ENCODE measurements at places on chromosomes 5 and 9.

DNA sequence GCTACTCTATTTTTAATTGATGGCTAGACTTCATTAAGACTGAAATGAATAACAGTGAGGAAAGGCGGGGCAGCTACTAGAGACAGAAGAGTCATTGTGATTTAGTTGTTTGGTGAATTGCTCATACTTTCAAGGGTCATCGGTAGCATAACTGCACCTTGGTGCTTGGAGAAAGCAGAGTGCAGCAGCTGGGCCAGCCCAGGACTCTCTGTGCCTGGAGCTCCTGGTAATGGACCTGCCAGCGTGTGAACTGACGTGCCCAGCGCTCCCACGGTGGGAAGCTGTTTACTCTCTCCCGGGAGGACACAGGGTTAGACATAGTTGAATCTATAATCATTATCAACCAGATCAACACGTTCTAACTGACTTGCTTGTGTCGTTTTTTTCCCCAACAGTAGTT is 42.9 kb downstream of the LURAP1L start:
- peak; percentile 79 for DNase-seq

DNA sequence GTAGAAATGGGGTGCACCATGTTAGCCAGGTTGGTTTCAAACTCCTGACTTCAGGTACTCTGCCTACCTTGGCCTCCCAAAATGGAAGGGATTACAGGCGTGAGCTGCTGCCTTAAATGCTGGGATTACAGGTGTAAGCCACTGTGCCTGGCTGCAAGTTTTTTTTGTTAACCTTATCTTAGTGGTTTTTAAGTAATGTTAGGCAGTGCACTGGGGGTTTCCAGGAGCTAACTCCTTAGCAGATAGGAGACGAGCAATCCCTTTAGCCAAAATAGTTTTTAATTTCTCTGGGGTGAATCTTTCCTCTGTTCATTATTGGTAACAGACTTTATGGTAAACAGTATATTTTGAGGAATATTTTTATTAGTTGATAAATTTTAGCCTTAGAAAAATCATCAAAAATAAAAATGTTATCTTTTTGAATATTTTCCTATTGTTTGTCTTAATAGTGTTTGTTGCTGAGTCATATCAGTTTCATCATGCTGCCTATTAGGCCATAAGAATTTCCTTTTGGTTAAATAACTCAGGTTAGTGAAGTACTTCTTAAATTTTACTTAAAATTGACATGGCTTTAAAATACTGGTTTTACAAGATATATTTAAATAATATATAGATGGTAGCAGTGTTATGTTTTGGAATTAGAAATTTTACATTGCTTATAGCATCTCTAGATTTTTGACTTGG is 37.9 kb downstream of the LMNB1 start:
- DNase-seq: no peak

DNA sequence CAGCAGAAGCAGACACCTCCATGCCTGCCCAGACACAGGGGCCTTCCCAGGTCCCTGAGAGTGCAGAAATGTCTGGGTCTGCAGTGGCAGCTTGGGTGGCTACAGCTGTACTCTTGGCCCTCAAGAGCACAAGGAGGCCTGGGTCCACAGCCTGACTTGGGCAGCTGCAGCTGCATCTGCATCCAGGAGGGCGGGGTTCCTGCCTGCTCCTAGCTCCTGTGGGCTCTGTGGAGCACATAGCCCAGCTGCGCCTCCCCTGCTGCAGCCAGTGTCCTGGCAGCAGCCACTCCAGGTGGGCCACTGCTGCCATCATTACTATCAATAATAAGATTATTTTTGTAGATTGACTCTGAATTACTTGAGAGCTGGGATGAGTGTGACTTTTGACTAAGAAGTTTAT is 162.0 kb upstream of the PTCH1 start:
- DNase-seq: no peak

- no peak for DNase-seq
Observed at GRCh38 chr5:138565100-138565821, 9.9 kb downstream of the HSPA9 start.

GRCh38 chr9:107249131-107249533 is 33.9 kb upstream of the RAD23B start:
- no peak for DNase-seq

DNA sequence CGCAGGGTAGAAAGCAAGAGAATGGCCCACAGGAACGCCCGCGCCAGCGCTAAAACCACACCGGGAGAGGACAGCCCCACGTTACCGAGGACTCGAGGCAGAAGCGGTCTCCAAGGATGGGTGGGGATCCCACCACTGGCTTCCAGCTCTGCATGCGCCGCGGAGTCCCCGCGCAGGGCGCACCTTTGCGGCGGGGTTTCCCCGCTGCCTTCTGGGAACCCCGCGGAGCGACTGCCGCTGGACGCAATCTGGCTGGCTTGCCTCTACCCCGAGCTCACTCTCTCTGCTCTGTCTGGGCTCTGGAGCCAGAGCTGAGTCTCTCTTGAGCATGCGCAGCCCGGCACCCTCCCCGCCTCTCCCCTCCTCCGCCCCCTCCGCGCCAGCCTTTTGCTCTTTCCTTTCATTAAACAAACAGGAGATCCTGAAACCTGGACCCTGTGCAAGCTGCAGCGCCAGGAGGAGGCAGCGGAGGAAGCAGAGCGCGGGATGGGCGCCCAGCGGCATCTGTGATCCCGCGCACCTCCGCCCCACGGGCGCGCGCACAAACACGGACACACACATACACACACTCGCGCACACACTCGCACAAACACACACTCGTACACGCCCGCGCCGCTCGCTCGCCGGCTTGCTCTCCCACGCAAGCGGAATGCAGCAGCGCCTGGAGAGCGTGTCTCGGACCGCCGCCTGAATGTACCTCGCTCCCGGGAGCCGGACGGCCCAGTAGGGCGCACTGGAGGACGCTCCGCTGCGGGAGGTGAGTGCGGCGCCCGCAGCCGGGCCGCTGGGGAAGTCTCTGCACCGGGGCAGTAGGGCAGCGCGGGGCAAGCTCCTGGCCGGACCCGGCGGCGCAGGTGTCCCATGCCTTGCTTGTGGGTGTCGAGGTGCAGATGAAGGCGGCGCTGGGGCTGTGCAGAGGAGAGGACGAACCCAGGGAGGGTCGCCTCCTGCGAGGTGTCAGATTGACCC is at the start of gene PLPPR1:
Gene PLPPR1, plus strand, starts transcription at position 382 of the 969 bp plus-strand sequence.
- peak; percentile 37 for DNase-seq

DNA sequence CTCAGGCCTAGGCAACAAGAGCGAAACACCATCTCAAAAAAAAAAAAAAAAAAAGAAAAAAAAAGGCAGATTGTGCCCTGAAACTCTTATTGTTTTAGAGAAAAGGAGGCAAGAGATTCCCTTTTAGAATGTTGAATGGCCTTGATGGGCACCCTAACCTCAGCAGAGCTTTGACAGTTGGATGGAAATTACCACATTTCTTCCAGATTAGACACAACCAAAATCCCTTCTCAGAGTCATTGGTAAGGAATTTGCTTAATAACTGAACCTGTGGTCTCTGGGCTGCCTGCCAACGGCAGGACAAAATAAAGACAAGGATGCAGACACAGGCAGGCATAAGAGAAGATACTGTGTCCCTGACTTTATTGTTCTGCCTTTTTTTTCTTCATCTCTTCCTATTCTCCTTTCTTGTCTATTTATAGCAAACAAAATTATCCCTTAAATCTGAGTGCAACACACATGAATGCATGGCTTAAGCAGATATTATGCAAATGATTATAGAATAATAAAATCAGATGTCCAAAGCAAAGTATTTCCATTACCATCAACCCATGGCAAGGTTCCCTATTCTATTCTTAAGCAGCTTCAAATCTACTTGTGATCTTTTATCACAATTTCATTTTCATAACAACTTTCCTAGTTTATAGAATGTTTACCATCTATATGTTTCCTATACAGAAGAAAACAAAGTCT is 37.3 kb upstream of the TRIO start:
- DNase-seq: peak; percentile 89
